Anterior cingulate cortex (tissue), 58 donors: ENCODE measurements at places on chromosomes 3 and 15.

DNA sequence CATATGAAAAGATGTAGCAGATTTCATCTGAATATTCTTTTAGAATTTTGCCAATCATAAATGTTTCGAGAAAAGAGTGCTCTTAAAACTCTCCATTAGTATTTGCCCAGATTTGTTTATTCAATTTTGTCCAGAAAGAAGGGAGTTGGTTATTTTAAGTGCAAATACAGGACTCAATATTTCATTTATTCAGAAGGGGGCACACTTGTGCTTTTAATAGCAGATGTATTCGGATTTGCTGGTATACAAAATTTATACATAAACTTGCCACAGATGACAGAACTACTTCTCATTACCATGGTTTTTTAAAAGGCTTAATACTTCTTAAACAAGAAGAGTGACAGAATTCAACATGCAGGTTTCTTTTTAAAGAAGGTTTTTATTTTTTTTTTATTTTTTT, 69.8 kb upstream of the GRM7 start:
- DNase-seq = no peak

DNA sequence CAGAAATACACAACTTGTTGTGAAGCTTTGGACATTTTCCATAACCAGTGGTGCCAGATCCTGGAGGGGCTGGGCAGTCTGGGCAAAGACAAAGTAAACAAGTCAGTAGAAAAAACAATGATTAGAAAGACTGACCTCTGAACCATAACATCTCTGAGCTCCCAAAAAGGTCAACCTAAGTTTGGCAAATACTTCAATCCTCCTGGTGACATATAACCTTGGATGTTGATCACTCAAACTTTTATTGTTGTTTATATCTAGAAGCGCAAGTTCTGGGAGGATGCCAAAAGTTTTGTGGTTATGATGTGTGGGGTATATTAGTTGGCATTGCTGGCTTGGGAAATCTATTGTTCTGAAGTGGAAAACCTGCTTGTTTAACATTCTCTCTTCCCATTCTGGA, 257.7 kb downstream of the DIPK2A start:
- no peak for DNase-seq

DNA sequence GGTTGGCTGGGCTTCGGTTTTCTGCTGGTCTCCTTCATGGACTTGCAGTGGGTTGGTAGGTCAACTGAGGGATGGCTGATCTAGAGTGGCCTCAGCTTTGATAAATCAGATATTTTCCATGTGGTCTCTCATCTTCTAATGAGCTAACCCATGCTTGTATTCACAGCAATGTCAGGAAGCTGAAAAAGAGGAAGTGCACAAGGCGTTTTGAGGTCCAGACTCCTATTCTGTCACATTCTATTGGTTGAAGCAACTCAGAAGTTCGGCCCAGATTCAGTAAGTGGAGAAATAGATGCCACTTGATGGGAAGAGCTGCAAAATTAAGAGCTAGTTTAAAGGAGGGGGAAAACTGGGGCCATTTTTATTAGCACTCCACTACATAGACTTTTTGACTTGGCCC, 361.2 kb downstream of the DIPK2A start:
- DNase-seq = no peak

DNA sequence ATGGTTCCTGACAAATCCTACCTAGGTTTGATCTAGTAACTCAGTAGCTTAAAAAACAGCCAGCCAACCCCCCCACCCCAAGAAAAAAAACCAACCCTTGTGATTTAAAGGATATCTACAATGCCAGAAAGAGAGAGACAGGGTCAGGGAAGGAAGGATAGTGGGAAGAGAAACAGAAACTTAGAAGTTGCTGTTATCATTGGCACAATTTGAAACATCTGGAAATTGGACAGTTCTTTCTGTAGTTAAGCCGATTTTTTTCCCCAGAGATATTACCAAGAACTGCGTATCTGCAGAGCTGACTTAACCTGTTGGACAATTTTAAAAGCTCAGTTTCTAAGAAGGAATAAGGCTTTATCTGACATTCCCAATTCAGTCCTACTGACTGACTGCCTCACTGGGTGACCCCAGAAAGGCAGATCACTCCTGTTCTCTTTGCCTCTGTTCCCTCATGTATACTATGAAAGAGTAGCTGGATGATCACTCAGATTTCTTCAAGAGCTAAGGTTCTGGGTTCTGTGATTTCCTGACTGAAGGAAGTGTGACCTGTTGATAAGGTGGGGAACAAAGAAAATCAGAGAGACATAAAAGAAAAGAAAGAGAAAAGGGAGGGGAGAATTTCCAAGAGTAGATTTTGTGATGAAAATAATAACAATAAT, 128.3 kb downstream of the MAP2K5 start:
- no peak for DNase-seq

GRCh38 chr3:38990621-38991020, 61.1 kb downstream of the SCN11A start:
- no peak for DNase-seq

DNA sequence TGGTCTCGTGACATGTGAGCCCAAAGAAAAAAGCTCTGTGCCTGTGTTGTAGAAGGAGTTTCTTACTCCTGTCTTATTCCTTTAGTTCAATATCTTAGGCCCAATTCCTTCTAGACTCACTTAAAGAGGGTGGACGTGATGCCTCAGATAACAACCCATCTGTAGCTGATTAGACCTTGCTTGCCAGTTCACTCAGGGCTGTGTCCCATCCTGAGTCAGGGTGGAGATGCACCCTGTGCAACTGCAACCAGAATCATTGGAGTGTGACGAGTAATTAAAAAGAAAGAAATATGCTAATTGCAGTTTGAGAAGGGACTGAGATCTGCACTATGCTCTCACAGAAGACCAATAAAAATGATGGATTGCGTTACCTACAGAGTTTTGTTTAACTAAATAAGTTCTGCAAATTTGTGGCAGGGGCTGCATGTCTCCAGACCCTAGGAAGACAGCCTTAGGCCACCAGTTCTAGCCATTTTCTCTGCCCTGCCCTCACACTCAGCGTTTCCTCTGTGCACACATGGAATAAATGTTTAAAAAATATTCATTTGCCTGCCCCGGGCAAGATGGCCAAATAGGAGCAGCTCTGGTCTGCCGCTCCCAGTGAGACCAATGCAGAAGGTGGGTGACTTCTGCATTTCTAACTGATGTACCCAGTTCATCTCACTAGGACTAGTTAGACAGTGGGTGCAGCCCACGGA, 83.0 kb downstream of the MOBP start:
- no peak for DNase-seq

- DNase-seq = no peak
Measured at GRCh38 chr15:69727121-69727924, 274.7 kb downstream of the RPLP1 start.

GRCh38 chr15:68425428-68426060, 6.4 kb downstream of the ITGA11 start:
- DNase-seq = no peak

DNA sequence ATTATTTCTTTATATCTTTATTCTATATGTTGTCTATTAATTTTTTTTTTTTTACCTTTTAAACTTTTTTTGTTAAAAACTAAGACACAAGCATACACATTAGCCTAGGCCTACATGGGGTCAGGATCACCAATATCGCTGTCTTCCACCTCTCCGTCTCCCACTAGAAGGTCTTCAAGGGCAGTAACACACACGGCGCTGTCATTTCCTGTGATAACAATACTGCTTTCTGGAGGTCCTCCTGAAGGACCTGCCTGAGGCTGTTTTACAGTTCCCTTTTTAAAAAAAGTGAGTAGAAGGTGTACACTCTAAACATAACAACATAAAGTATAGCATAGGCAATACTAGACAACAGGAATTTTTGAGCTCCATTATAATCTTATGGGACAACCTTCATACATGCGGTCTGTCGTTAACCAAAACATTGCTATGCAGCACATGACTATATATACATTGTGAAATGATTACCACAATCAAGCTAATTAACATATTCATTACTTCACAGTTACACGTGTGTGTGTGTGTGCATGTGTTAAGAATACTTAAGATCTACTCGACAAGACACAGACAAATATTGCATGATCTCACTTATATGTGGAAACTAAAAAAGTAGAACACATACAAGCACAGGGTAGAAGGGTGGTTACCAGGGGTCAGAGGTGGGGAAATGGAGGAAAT, 20.8 kb downstream of the RAB6B start:
- no peak for DNase-seq

- no peak for DNase-seq
Measured at GRCh38 chr3:112320691-112321090, 12.3 kb upstream of the CD200 start.

- DNase-seq = no peak
Measured at GRCh38 chr3:13233487-13234485, 160.6 kb upstream of the IQSEC1 start.

- DNase-seq = no peak
Measured at GRCh38 chr15:84822653-84823281, 5.6 kb downstream of the ALPK3 start.

GRCh38 chr3:49244581-49245205, 32.3 kb downstream of the C3orf62 start:
- no peak for DNase-seq

GRCh38 chr3:174170248-174170647, 688.9 kb upstream of the NAALADL2 start:
- no peak for DNase-seq

- no peak for DNase-seq
Measured at GRCh38 chr15:54594115-54594514, 602.6 kb downstream of the RSL24D1 start.

- no peak for DNase-seq
Measured at GRCh38 chr3:71846185-71846584, 61.2 kb upstream of the PROK2 start.

GRCh38 chr15:81253846-81254245, 57.2 kb downstream of the IL16 start:
- no peak for DNase-seq

DNA sequence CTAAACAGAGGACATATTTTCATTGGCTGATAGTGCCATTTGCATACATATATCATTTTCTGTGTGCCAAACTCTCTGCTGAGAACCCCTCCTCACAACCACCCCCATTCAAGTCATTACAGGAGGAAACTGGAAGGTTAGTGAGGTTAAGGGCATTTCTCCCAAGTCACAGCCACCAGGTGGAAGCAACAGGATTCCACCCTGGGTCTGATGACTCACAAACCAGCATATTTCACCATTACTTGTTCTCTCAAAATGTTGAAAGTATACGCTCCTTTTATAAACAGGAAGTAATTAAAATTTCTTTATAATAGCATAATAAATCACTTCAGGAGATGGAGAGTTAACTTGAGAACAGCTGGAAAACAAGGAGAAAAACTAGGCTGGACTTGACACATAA, 398.6 kb upstream of the WNT5A start:
- DNase-seq = no peak

DNA sequence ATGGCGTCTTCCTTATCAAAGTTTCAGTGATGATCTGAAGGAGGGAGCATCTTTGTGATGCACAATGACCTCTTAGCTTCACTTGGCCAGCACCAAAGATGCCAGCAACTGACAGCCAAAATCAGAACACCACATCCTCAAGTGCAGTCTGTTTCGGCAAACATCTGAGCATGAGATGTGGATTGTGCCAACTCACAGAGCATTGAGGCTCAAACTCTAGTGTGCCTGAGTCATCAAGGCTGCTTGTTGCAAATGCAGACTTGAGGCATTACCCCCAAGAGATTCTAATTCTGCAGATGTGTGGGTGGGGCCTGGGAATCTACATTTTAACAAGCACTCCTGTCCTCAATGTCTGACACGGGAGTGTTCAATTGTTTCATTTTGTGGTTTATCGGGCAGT, 35.8 kb downstream of the ABHD5 start:
- no peak for DNase-seq

- DNase-seq = no peak
Measured at GRCh38 chr3:21668012-21668411, 83.0 kb downstream of the ZNF385D start.

DNA sequence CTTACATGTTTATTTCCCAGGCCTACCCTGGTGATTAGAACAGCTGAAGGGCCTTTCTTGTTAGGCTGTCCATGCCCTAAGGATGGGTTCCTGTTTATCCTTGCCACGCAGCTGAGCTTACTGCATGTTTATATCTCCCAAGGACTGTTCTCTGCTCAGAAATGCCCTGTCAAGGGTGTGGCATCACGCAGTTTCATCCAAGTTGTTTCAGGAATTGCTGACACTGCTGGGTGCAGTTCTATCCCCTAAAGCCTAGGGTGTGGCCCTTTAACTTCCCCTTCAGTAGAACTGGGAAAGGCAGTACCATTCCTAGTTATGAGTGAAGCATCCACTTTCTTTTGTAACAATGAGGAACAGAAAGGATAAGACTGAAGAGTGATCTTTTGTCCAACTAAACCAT, 5.0 kb downstream of the ELL3 start:
- DNase-seq = no peak

DNA sequence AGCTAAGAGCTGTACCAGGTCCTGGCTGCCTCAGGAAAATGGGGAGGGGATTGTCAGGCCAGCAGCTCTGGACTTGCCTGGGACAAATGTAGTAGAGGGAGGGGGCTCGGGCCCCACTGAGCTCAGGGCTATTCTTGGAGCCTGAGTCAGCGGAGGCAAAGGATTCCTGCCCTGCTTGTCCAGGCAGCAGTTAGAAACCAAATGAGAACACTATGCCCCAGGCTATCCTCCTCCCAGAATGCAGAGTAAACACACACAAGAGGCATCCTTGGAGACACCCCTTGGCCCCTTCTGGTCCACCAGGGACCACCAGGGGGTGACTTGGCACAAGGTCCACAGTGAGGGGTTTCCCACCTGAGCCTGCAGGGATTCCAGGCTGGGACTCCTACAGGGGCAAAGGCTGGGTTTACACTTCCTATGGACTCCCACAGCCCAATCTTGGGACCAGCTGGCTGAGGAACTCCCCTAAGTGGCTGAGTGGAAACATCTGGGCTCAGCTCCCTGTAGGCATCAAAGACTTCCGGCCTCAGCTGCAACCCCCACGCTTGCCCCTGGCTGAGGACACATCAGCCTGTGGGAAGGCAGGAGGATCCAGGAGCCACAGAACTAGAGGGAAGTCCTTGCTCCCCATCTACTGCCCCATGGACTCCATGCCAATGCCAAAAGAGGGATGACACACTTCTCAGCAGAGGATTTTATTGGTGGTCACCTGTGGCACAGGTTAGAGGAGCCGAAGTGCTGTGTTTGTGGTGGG, 3.4 kb upstream of the COL7A1 start:
- DNase-seq = no peak

- no peak for DNase-seq
Measured at GRCh38 chr15:84883916-84884781, at the start of gene SLC28A1. Gene SLC28A1 (plus strand): TSS chr15:84884662. CDS start chr15:84887761, 3,099 bp downstream.

- DNase-seq = no peak
Measured at GRCh38 chr15:82792068-82792467, 13.8 kb downstream of the FSD2 start.

GRCh38 chr15:73852507-73852906, 20.9 kb upstream of the TBC1D21 start:
- no peak for DNase-seq

DNA sequence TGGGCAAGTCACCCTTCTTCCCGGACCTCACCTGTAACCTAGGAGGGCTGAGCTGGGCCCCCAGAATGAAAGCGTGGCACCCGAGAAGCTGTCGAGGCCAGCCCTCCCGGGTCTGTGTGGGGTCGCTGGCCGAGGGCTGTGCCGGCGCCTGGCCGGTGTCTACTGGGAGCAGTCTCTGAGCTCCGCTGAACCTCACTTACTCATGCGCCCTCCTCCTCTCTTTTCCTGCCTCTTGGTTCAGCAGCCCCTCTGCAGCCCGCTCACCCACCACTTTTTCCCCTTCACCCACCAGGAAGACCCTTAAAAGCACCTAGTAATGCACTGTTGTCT, 419 bp downstream of the HYKK start:
- DNase-seq = no peak
